ENCODE measurements at places on chromosomes 5 and 9. TPM values are rescaled to one million over a fixed set of nuclear protein-coding genes. Genes with fewer than 3 reads are reported as not detected.

Gene IL5
- not detected for total RNA-seq

Gene PCDHB12
- not detected for total RNA-seq

Gene TAF11L2
- total RNA-seq: not detected

Gene TSSK1B
- not detected for total RNA-seq

Gene INSL4
- total RNA-seq: not detected

Gene PTGDS
- total RNA-seq: 2.0 TPM

Gene CCDC112
- 11.8 TPM for total RNA-seq

Gene CDH9
- 0.90 TPM for total RNA-seq

Gene SLCO6A1
- not detected for total RNA-seq

Gene PIP5KL1
- total RNA-seq: 3.4 TPM

Gene PRRC1
- 71.4 TPM for total RNA-seq

Gene WDR31
- total RNA-seq: 0.11 TPM

Gene AQP7
- not detected for total RNA-seq

Gene SCGB3A1
- total RNA-seq: not detected

Gene SPATA31C2
- 0.14 TPM for total RNA-seq
